GM12891 (cell line): ENCODE measurements at places on chromosomes 5 and 9.

GRCh38 chr5:81162501-81162900 lies 70.6 kb upstream of the CKMT2 start:
- no peak for DNase-seq

DNA sequence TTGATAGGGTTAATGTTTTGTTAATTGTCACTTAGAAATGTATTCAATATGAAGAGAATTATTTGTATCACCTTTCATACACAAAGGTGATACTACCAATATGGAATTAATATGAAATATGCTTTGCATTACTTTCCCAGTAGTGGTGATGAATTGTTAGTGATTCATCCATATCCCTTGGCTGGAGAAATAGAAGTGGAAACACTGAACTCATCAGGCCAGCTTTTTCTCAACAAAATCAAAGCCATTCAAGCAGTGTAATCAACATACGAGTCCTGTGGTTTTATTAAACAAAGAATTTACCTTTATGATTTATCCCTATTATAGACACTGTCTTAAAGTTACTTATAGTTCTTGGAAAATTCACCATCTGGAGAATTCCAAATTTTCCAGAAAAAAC lies 264.0 kb upstream of the MEF2C start:
- no peak for DNase-seq

DNA sequence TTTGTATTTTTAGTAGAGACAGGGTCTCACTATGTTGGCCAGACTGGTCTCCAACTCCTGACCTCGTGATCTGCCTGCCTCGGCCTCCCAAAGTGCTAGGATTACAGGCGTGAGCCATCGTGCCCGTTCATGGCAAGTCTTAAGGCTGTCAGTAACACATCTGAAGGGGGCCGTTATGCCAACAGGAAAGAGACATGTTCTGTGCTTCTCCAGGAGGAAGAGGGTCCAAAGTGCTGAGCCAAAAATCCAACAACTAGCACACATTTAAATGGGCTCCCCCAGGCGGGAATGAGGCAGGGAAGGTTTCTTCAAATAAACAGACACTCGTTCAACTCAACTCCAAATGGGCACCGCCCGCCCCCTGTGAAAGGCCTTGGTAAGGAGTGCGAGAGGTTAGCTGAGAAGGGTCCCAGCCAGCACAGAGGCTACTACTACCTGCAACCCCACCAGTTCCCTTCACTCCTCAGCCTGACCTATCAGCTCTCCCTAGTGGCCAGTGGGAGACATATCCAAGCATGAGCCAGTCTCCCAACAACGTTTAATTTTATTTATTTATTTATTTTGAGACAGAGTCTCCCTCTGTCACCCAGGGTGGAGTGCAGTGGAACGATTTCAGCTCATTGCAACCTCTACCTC lies 84.1 kb upstream of the DMRT1 start:
- DNase-seq, result no peak

GRCh38 chr5:157271740-157272271 lies 5.9 kb downstream of the CYFIP2 start:
- peak; percentile 43 for DNase-seq

- no peak for DNase-seq
Measured at GRCh38 chr5:164256351-164256750, 750.9 kb downstream of the MAT2B start.

DNA sequence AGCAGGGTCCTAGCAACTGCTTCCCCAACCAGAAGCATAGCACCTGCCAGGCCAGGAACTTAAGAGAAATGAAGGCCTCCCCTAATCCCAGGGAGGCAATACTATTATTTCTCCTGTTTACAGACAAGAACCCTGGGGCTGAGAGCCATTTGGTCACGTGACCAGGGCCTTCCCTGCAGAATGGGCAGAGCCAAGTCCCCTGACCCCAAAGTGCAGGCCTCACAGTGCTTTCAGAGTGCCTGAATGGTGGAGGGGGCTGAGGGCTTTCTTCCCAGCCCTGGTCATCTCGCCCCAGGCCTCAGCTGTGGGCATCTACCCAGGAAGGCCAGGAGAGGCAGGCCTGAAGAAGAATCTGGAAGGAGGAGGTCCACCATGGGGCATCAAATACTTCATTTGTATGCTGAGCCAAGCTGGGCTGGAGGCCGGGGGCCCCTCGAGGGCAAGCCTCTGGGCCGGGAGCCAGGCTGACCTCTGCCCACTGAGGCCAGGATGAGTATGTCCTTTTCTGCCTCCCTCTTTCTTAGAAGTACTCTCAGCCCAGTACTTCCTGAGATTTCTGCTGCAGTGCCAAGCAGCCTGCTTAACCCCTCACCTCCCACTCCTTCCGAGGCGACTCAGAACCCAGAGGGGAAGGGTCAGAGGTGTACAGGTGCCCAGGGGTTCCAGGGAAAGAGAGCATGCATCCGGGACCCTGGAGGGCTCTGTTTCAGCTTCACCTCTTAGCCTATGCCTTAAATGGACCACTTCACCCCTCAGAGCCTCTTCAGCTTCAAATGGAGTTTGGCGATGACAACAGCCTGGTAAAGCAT lies 18.9 kb upstream of the DUSP1 start:
- no peak for DNase-seq

DNA sequence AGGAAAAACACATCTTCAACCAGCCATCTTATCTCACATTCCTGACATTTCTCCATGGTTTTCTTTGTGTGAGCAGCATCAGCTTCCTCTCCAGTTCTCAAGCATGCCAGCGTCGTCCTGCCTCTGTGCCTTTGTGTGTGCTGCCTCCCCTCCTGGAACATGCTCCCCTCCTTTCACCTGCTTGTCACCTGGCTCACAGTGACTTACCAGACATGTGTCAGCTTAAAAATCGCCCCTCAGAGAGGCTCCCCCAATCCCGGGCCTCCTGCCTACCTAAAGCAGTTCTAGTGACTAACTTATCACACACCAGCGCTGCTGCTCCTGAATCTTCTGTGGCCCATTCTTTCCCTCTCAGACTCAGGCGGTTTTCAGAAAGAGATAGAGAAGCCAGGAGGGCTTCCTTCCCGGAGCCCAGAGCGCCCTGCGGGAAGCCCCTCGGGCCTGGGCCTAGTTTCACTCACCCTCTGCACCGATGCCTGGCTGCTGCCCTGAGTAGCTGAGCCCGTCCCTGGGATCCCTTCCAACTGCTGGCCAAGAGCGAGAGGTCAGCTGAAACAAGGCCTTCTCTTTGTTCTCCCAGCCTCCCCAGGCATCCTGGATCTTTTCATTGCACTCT lies 51.1 kb upstream of the MVB12B start:
- DNase-seq, result no peak

- no peak for DNase-seq
Measured at GRCh38 chr5:124885490-124885889, 139.1 kb upstream of the ZNF608 start.

GRCh38 chr9:136496181-136496580 lies 13.3 kb upstream of the SEC16A start:
- DNase-seq, result no peak
